Stimulated activated naive CD4-positive, alpha-beta T cell treated with Interleukin-2 at 50 U/mL for 16 hours (primary cell): ENCODE measurements at places on chromosomes 6 and 20.

DNA sequence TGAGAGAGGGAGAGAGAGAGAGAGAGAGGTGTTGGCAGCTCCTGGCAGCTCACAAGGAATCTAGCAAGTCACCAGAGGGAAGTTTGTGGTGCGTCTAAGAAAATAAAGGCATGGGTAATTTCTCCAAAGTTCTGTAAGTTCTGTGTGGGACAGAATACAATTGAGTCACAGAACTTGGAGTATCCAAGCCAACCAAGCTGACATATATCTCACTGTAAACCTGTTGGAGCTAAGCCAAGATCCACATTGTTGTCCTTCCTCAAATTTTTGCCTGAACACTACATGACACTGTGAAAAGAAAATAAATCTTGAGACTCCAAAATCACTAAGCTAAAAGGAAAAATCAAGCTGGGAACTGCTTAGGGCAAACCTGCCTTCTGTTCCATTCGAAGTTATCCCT, 436.7 kb downstream of the MEI4 start:
- no peak for DNase-seq

- DNase-seq = no peak
These were observed 10.2 kb downstream of the HDAC2 start for GRCh38 chr6:113960795-113961194.

DNA sequence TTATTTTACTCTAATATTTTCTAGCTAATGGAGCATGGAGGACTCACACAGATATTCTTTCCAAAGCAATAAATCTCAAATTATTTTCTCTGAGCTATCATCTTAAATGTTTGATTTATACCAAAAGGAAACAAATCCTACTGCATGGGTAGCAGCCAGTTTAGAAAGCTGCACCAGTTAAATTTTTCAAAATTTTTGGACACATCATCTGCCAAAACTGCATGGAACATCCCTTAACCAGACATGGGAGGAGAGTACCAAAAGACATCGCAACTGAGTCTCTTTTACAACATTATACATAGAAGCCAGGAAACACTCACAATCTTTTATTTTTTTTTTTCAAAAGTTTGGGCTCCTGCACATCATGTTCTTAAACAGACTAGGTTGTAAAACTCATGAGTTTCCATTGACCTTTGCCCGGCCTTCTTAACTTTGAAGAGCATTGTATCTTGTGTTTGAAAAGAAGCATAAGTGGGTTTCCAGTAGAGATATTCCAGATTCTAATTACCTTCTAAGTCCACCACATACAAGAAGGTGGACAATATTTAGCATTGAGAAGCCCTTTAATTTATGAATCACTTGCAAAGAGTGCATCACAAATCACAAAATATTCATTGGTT, 87.7 kb upstream of the HMGCLL1 start:
- DNase-seq = no peak

DNA sequence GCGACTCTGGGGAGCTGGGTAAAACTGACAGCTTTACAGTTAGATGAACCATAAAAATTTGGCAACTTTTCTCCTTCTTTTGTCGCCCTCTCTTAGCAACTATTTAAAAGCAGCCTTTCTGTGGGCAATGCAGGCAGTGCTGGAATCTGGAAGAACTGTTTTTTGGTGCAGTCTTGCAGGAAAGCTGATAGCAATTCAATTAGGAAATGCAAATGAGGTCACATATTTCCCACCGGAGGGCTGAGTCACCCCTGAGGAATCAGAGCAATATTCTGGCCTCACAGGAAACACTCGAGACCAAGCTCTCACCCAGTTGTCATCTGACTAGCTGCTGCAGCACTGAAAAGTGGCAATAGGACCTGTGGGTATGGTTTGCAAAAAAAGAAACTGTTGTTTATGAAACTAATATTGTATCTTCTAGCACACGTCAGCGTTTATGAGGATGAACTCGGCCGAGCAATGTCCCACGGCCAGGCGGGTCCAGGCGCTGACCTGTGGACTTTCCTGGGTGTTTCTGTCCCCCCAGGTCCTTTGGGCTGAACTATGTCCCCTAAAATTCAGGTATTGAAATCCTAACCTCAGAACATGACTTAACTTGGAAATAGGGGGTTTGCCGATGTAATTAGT, 312.3 kb downstream of the TAF4 start:
- DNase-seq = no peak

DNA sequence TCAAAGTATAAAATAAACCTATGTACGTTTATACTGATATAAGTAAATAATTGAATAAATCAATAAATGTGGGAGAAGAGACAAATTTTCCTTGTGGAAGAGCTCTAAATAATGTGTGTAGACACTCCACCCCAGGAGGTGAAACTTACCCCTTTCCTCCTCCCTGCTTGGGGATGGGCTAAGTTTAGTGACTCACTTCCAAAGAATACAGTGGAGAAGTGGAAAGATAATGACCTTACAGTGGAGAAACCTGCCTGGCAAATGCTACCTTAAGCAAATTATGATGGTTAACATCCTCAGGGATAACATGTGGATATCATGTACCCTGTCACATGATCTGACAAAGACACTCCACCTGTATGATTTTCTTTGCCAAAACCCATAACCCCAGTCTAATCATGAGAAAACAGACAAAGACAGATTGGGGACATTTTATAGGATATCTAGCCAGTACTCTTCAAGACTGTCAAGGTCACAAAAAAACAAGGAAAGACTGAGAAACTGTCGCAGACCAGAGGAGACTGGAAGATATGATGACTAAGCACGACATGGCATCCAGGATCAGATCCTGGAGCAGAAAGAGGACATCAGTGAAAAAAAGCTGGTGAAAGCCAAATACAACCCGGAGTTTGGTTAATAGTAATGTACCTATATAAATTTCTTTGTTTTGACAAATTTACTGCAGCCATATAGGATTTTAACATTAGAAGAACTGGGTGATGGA, 195.5 kb upstream of the PRDM1 start:
- no peak for DNase-seq

- no peak for DNase-seq
These were observed 11.7 kb downstream of the SNTA1 start for GRCh38 chr20:33431797-33432381.

DNA sequence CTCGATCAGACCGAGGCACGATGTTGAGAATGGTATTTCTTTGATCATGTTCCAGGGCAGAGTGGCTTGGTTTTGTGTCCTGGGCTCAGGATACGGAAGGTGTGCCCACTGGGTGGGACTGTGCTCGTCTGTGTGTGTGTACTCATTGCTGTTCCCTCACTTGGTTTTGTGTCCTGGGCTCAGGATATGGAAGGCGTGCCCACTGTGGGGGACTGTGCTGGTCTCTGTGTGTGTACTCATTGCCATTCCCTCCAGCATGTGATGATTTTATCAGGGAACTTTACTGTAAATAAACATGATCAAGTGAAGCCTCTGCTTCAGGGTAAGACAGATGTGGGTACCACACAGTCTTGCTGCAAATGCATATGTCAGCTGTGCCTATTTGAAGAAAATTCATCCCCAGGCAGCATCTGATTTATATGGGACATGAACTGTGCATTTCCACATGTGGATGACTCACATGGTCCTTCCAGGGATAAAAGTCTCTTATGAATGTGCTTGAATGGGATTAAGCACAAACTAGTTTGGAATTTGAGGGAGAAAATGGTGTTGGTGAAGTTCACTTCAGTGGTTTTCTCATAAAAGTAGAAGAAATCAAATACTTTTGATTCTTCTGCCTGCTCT, 274.3 kb downstream of the QKI start:
- no peak for DNase-seq

DNA sequence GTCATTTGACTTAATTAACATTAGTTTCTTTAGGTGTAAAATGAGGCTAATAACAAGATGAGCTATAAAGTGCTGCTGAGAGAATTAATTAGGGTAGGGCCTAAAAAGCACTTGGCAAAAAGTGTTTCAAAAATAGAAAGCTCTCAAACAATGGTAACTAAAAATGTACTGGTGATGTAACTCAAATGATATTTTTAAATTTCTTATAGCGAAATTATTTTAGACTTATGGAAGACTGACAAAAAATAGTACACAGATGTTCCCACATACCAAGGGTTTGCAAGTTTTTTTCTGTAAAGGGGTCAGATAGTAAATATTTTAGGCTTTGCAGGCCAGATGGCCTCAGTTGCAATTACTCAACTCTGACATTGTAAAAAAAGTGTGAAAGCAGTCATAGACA, 190.7 kb upstream of the UFL1 start:
- no peak for DNase-seq

DNA sequence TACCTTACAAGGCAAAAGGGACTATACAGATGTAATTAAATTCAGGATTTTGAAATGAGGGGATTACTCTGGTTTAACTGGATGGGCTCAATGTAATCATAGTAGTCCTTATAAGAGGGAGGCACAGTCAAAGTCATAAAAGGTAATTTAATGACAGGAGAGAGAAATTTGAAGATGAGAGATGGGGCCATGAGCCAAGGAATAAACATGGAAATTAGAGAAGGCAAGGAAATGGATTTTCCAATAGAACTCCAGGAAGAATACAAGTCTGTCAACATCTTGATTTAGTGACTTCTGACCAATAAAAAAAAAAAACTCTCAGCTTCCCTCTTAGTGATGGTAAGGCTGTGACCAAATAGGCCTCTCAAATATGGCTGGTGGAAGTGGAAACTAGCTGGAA, 101.9 kb upstream of the BEND3 start:
- DNase-seq = no peak

GRCh38 chr20:21571841-21572690, 58.2 kb upstream of the NKX2-2 start:
- DNase-seq = peak; percentile 7

DNA sequence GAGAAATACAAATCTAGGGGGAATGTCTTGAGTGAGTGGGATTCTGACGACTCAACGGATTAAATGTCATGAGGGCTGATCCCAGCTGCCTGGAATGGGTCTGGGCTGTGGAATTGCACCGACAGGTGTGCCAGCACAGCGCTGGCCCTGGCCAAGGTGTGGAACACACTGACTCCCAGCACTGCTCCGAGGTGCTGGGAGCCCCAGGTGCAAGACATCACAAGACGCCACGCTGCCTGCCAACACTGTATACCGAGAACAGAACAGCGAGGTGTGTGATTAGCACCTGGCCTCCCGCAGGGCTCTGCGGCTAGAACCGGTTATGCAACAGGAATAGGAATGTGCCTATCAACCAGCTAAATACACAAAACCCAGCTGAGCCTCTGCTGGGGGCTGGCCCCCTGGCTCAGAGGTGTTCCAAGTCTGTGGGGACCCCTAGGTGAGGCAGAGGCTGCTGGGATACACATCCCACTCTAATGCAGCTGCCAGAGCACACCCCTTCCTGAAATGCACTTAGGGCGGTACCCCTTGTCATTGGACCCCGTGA, 24.8 kb upstream of the APMAP start:
- DNase-seq = no peak

- peak; percentile 51 for DNase-seq
These were observed 24.7 kb upstream of the ASXL1 start for GRCh38 chr20:32333181-32333987.

DNA sequence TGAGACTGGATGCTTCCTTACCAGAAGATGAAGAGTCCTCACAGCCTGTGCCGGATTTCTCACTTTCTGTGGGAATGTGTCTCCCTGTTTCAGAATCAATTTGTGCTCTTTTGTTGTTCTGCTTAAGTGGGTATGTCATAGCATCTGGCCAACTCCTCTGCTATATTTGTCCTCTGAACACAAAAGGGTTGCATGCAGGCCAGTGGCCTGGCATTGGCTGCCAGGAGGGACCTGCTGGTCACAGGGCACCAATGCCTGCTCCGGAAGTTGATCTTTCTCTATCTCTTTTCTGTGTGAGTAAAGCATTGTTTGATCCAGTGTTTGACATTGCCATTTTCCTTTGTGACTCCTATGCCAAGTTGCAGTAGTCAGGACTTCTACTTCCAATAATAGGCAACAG, 47.8 kb downstream of the JARID2 start:
- no peak for DNase-seq
